Nephron progenitor cell (in vitro differentiated cells): ENCODE measurements at places on chromosomes 4 and X.

DNA sequence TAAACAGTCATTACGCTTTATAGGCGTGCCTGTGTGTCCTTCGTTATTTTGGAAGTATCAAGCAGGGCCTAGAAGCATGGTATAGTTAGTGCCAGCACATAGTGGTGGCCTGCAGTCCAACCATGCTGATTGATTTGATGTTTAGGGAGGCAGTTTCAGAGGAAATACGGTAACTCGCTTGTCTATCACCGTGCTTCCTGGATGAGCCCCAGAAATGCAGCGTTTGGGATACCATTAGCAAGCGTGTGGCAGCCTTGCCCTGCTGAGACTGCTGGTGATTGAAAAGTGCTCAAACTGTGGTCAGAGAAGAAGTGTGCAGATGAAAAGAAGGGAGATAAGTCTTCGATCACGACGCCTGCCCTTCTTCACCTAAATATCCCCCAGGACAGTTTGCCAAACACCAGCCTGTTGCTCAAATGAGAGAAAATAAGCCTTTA is 158.4 kb downstream of the CHIC2 start:
- H3K27me3 ChIP-seq = peaks cover 12% of the 10 kb centered on the region
- no peaks in the 10 kb centered on the region for H3K36me3 ChIP-seq
- peak; percentile 35 for DNase-seq
- H3K27ac ChIP-seq = peak overlapping the region; percentile 84
- H3K4me1 ChIP-seq = peaks cover 61% of the 10 kb centered on the region
- H3K4me3 ChIP-seq = peak overlapping the region; percentile 78

DNA sequence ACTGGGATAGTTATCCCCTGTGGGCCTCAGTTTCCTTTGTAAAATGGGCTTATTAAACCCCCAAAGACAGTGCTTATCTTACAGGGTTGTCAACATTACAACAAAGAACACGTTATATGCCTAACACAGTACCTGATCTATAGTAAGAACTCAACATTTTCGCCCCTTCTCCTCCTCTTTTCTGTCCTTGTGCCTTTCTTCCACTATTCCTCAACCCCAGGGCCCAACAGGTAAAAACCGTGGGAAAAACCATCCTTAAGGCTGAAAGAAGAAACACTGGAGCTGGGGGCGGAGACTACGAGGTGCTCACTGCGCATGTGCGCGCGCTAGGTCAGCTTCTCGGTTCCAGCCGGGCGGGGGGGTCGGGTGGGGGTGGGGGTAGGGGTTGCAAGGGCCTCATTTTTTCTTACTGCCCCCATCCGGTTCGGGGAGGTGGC is 426 bp upstream of the XIAP start:
- DNase-seq = peak; percentile 69
- H3K36me3 ChIP-seq = peaks cover 2% of the 10 kb centered on the region
- peak overlapping the region; percentile 95 for H3K27ac ChIP-seq
- H3K4me3 ChIP-seq = peak overlapping the region; percentile 89
- H3K4me1 ChIP-seq = peaks cover 27% of the 10 kb centered on the region

DNA sequence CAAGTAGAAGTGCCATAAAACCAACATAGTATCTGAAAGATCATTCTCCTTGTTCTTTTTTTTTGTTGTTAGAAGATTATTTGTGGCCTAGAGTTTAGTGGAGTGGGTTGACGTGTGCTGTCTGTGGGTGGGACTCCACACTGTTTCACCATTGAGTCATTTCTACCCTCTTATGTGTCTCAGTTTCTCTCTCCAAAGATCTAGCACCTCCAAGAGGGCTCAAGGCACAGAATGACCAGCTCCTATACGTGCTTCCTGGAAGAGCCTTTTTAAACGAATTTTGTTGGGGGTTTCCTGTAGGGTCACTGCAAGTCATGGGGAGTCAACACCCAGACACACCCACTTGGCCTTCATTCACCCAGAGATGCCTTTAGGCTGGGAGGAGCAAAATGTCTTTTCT is 150.1 kb downstream of the KLF8 start:
- no peak overlapping the region for H3K27ac ChIP-seq
- no peaks in the 10 kb centered on the region for H3K4me1 ChIP-seq
- no peak overlapping the region for H3K4me3 ChIP-seq
- no peaks in the 10 kb centered on the region for H3K27me3 ChIP-seq
- H3K36me3 ChIP-seq = no peaks in the 10 kb centered on the region

GRCh38 chr4:80610845-80611677 is 275.5 kb downstream of the CFAP299 start:
- H3K36me3 ChIP-seq = no peaks in the 10 kb centered on the region
- peaks cover 41% of the 10 kb centered on the region for H3K4me1 ChIP-seq
- H3K27me3 ChIP-seq = peaks cover 5% of the 10 kb centered on the region
- no peak overlapping the region for H3K27ac ChIP-seq
- H3K4me3 ChIP-seq = no peak overlapping the region
- peak; percentile 15 for DNase-seq

- H3K27ac ChIP-seq = no peak overlapping the region
- no peak for DNase-seq
- no peak overlapping the region for H3K4me3 ChIP-seq
- H3K36me3 ChIP-seq = no peaks in the 10 kb centered on the region
Observed at GRCh38 chr4:10030972-10031667, 9.8 kb upstream of the SLC2A9 start.

DNA sequence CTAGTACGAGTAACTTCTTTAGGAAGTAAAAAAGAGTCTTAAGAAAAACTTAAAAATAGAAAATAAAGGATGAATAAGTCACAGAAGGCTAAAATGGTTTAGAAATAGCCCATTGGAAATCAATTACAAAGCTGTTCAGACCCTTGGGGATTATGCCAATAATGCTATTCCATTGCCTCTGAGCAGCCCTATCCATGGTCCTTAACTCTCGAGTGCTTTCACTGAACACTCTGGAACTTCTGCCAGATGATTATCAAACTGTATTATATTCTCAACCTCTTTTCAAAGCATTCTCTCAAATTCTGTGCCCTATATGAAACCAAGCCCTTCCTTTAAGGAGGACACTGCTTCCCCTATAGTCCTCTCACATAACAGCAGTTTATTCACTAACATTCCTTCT is 17.0 kb downstream of the SLC9B1 start:
- no peak overlapping the region for H3K4me3 ChIP-seq
- no peak overlapping the region for H3K27ac ChIP-seq
- H3K4me1 ChIP-seq = no peaks in the 10 kb centered on the region
- no peak for DNase-seq
- no peaks in the 10 kb centered on the region for H3K36me3 ChIP-seq
- peaks cover 16% of the 10 kb centered on the region for H3K27me3 ChIP-seq

GRCh38 chrX:24019448-24019847 is 7.5 kb downstream of the KLHL15 start:
- peaks cover 56% of the 10 kb centered on the region for H3K36me3 ChIP-seq
- H3K27me3 ChIP-seq = no peaks in the 10 kb centered on the region
- H3K27ac ChIP-seq = no peak overlapping the region
